Activated CD4-positive, alpha-beta T cell treated with anti-CD3 and anti-CD28 coated beads for 36 hours (primary cell): ENCODE measurements at places on chromosomes 2 and 18. TPM values are rescaled to one million over a fixed set of nuclear protein-coding genes. Genes with fewer than 3 reads are reported as not detected.

The HOXD1 gene
- not detected for total RNA-seq

The TMEFF2 gene
- not detected for total RNA-seq

The IL1R2 gene
- 25.4 TPM for total RNA-seq

The DCC gene
- not detected for total RNA-seq

The KCNG2 gene
- total RNA-seq, result not detected

The FIGN gene
- not detected for total RNA-seq

The GREB1 gene
- 0.65 TPM for total RNA-seq

The CD8B2 gene
- total RNA-seq, result 0.11 TPM

The TRIM43 gene
- total RNA-seq, result not detected

The CWC22 gene
- 25.3 TPM for total RNA-seq

GRCh38 chr2:111162718-111163331, 42.1 kb downstream of the BCL2L11 start:
- DNase-seq, result peak; percentile 26

DNA sequence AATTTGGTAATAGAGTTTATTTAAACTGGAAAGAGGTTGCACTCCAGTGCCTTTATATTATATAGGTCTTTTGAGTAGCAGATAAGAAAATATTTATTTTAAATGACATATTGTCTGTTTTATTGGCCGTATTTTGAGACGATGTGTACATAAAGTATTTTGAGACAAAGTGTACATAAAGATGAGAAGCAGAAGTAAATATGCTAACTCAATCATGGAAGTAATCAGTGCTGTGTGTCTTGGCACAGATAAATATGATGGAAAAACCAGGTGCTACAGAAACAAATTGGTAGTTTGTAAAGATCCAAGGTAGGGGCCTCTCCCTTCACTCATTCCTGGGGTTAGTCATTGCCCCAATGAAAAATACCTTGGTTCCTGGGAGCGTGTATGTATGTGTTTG, 382.9 kb downstream of the DSEL start:
- no peak for DNase-seq

DNA sequence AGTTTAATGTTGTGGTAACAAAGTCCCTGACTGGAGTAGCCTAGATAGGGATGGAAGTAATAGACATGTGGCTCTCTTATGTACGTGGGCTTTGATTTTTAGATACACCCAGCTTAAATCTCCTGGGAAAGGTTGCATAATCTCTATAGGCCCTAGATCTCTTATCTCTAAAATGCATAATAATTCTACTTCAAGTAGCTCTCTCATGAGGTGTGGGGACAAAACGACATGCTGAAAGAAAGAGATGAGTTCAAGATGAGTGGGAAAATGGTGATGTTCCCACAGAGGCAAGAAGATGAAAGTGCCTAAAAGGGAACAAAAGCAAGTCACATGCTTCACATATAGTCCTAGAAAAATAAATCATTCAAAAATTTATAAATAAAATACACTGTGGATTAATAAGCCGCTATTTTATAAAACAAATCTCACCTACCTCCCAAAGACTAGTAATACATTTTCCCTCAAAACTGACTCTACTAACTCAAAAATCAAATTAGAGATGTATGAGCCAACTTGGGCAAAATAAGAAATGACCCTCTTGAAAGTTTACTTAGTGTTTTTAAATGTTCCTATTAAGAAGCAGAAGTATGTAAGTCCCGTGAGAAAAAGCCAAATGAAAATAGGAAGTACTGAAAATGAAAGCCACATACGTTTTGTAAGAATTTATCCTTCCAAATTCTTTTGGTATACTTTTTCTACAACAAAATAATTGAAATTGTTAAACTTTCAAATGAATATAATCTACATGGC, 148.2 kb upstream of the ITGA4 start:
- DNase-seq, result no peak

DNA sequence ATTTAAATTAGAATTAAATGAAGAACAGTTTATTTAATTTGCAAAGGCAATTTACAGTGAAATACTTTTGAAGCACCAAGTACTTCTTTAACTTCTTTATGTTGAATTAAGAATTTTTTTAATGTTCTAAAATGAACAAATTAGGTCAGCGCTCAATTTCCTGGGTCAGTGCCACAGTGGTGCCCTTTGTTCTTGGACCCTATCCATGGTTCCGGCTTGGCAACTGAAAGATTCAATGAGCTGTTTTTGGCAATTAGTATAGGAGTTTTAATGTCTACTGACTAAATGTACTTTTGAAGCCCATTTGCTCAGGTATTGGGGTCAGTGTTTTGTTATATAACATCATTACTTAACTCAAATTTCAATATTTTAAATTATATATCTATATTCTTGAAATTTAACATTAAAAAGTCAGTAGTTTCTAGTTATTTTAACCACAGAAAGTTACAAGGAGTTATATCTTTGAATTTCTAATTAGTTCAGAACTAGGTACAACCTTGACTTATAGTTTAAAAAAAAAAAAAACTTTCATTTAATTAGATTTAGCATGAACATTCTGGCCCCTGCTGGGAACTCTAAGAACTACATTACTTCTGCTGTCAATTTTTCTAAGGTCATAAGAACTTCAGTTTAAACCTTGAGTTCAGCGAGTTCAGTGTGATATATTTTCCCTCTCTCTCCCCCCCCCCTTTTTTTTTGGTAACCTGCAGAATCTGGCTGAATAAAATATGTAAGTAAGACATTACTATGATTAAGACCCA, 7.6 kb upstream of the MSTN start:
- peak; percentile 42 for DNase-seq

DNA sequence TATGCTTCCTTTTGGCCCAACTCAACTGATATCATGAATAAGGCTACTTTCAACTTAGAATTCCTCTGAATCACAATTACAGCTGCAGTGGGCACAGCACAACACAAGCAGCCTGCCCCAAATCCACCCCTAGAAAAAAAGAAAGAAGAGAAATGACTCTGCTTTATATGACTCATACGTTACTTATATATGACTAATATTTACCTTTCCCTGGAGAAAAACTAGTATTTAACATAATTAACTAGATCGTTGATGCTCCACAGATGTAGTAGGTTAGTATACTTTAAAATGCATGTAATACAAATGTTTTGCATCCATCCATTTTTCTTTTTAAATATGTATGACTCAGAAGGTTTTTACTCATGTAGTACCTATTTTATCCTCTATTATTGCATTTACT, 133.3 kb upstream of the UNC80 start:
- DNase-seq, result peak; percentile 10

DNA sequence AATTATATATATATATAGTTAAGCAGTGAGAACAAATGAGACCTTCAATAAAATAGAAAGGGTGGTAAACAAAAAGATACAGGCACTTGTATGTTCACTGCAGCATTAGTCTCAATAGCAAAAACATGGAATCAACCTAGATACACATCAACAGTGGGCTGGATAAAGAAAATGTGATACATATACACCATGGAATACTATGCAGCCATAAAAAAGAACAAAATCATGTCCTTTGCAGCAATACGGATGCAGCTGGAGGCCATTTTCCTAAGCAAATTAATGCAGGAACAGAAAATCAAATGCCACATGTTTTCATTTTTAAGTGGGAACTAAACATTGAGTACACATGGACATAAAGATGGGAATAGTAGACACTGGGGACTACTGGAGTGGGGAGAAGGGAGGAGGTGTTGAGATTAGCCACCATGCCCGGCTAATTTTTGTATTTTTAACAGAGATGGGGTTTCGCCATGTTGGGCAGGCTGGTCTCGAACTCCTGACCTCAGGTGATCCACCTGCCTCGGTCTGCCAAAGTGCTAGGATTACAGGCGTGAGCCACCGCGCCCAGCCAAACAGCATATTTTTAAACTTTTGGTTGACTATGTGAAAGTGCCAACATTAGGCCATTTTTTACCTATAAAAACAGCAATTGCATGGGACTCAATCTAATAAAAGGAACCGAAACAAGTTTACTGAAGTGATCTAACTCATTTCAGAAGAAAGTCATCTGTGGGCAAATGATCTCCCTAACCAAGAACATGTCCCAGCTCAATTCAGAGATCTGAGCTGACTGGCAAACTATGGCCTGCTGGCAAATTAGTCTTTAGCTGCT, 23.7 kb downstream of the ICA1L start:
- DNase-seq, result no peak

DNA sequence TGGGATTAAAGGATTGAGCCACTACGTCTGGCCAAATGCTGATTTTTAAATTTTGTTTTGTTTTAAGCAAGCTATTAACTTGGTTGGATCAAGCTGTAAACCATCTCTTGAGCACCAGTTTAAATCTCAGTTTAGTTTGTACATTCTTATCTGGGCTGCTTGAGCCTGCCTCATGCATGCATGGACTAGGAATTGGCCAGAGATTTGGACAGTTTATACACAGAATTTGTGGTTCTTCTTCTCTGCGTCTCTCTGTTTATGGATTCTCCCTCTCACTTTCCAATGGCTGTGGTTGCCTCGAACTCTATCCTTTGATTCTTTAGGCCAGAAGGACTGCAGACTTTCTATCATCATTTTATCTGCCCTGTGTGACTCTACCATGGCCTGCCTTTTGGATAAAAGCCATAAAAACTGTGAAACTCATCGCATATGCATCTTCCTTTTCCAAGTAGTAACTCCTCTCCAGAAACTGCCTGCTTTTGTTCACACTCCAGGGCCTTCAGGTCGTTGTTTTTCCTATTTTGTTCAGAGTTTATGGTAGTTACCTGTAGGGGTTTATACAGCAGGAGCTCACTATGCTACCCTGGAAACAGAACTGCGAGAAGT, 32.5 kb upstream of the PLB1 start:
- DNase-seq, result no peak

DNA sequence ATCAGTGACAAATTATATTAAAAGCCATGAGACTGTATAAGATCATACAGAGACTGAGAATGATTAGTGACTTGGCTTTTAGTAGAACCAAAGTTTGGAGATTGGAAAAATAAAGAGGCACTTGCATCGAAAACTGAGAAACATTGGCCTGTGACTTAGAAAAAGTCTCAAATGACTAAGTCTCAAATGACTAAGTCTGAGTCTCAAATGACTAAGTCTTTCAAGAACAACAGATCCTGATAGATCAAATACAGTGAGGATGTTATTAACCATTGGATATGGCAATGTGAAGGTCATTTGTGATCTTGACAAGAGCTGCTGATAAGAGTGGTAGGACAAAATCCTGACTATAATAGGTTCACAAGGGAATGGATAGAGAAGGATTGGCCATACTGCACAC, 135.5 kb upstream of the FANCL start:
- DNase-seq, result no peak

DNA sequence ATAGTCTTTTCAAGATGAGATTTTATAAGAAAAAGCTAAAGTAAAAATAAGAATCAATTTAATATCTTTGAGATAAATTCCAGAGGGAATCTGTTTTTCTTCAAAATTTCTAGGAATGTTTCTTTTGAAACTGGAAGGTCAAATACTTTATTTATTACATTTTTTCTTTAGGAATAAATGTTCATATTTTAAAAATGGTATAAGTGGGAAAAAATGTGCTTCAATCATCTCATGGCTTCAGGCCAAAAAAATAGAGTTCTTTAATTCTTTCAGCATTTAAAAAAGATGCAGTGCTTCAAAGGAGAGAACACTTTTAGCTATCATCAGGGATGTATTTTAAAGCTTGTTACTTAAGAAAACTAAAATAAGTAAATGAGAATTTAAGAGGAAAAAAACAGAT, 110.6 kb downstream of the NEB start:
- no peak for DNase-seq

- DNase-seq, result no peak
Measured at GRCh38 chr2:134189009-134189720, 64.7 kb upstream of the MGAT5 start.

- DNase-seq, result no peak
Measured at GRCh38 chr2:176135035-176135440, 5.5 kb downstream of the HOXD8 start.

- no peak for DNase-seq
Measured at GRCh38 chr2:1455466-1455865, 42.2 kb downstream of the TPO start.

DNA sequence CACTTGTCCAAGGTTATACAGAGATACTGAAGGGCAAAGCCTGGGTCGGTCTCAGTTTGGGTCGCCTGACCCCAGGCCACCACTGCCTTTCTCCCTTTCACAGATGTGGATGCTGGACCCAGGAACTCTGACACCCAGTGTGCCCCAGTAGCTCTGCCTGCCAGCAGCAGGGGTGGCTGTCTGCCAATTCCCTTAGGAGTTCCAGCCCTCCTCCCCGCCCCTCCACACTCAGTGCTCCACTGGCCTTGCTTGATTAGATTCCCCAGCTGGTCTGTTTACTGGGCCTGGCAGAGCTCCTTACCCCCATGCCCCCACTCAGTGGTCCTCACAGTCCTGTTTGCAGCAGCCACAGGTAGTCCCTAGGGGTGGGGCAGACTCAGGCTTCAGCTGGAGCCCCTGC, 75.5 kb downstream of the NPAS2 start:
- DNase-seq, result no peak

DNA sequence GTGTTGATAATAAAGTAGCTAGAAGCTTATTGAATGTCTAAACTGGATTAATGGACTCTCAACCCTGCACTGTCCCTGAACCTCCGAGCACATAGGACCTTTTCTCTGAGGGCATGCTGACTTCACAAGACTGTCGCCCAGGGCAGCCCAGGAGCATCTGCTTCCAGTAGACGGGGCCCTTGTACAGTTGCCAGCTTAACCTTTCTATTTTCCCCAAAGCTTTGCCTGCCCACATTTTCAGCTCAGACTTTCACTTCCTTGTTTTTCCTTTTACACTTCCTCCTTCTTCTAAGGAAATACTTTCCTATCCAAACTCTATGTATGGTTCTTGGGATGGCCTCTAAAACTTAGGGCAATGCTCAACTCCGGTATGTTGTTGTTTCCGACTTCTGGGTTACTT, 1.3 kb downstream of the VWA3B start:
- no peak for DNase-seq

DNA sequence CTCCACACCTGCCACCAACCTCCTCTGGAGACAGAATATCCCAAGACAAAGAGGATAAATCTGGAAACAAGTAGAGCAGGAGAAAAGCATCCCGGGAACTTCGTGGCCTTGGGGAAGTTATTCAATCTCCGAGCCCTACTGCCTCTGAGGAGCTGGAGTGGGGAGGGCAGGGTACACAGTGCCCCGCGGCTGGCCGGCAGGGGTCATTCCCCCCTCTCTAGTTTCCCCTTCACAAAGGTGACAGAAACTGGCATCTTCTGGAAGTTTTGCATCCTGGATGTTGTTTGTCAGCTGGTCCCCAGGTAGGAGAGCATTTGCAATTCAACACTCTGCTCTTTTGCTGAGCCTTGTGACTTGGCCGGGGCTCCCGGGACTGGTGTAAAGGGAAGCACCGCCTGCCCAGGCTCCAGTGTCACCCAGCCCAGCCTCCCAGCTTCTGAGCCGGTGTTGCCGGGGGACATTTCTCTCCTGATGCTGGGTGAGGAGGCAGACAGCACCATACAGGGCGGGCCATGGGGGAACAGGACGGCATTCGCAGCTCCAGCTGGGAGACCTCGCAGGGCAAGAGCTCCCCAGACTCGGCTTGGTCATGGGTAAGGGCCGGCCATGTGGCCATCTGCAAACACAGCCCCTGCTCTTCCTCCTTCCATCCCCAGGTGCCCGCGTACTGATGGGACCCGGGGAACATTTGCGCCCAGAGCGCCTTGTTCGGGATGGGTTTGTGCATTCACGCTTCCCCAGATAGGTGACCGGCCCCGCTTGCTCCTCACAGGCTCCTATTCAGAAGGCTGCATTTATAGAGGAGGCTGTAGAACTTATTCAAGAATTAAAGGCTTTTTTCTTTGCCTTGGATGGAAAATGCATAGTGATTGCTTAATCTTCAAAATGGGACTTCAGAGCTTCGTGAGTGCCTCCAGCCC, 7.4 kb upstream of the NTSR2 start:
- no peak for DNase-seq

- DNase-seq, result no peak
Measured at GRCh38 chr2:9191041-9191481, 15.6 kb upstream of the ASAP2 start.
